DND-41 (cell line): ENCODE measurements at places on chromosomes 3 and 15.
A peak's percentile ranks its signal among the peaks of the same experiment; 100 is the strongest.

DNA sequence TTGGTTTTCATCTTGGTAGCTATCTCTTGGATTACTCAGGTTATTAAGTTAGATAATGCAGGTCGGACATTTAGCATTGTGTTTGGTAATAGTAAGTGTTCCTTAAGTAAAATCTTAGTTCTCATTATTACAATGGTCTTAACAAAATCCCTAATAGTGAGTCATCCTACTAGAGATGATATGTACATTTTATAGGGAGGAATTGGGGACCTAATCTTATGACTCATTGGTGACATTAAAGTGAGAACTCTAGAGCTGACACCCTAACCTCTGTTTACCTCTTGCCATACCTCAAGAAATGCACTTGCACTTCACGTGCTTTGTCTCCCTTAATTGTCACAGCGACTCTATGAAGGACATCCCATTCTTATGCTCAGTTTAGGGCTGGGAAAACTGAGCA is 174.9 kb downstream of the CADPS start:
- H3K4me3 ChIP-seq = no peak overlapping the region
- H3K27ac ChIP-seq = no peak overlapping the region
- no peaks in the 10 kb centered on the region for H3K36me3 ChIP-seq
- H3K27me3 ChIP-seq = no peaks in the 10 kb centered on the region
- H3K4me1 ChIP-seq = no peaks in the 10 kb centered on the region
- no peak for DNase-seq

- H3K4me3 ChIP-seq = no peak overlapping the region
- no peaks in the 10 kb centered on the region for H3K27me3 ChIP-seq
- no peaks in the 10 kb centered on the region for H3K36me3 ChIP-seq
- no peak overlapping the region for H3K27ac ChIP-seq
- no peaks in the 10 kb centered on the region for H3K4me1 ChIP-seq
- DNase-seq = no peak
Measured at GRCh38 chr3:161171113-161171512, 50.0 kb upstream of the NMD3 start.

DNA sequence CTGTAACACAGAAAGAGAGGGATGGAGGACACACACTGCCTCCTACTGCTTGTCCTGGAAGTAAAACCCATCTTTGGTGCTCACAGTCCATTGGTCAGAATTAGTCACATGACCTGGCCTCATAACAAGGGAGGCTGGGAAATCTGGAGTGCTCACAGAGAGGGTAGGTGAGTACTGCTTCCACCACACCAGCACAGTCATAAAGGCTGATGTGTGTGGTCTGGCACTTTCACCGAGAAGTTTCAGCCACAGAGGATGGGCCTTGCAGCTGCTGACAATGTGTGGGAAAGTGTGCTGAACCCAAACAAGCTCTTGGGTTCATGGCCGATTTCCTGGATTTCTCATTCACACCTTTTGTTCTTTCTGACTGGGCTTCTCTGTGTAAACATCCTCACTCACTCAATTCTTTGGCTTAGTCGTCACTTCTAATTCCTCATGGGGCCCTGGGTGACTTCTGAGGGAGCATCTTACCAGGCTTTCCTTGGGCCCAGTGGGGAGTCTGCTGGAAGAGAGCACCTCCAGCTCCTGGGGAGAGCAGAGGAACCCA is 100.7 kb downstream of the ASB7 start:
- no peaks in the 10 kb centered on the region for H3K4me1 ChIP-seq
- DNase-seq = no peak

DNA sequence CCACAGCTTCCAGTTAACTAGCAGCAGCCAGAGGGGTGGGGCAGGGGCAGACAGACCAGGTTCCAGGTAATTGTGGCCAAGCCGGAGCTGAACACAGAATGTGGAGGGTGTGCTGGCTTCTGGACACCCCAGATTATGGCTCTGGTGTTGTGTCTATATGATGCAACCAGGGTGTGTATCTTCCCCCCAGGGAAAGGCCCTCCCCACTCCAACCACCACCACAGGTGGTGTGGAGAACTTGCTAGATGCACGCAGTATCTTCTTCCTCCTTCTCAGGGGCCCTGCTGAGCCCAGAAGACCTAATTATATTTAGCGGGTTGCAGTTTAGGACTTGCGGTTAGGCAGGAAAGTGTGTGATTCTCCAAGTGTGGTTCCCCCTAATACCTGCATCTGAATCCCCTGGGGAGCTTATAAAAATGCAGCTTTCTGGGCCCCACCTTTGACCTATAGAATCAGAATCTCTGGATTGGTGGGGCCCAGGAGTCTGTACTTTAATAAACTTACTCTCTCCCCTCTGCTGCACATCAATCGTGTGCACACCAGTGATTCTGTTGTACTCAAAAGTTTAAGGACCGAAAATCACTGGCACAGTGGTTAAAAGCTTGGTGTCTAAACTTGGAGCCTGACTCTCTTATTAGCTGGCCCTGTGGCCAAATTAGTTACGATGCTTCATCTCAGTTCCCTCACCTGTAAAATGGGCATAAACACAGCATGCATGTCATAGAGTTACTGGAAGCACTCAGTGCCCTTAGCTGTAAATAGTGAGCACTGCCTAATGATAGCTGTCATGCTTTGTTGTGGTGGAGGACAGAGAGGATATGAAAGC is 379.1 kb upstream of the PROK2 start:
- H3K27ac ChIP-seq = no peak overlapping the region
- peak; percentile 49 for DNase-seq
- no peak overlapping the region for H3K4me3 ChIP-seq
- H3K4me1 ChIP-seq = no peaks in the 10 kb centered on the region

DNA sequence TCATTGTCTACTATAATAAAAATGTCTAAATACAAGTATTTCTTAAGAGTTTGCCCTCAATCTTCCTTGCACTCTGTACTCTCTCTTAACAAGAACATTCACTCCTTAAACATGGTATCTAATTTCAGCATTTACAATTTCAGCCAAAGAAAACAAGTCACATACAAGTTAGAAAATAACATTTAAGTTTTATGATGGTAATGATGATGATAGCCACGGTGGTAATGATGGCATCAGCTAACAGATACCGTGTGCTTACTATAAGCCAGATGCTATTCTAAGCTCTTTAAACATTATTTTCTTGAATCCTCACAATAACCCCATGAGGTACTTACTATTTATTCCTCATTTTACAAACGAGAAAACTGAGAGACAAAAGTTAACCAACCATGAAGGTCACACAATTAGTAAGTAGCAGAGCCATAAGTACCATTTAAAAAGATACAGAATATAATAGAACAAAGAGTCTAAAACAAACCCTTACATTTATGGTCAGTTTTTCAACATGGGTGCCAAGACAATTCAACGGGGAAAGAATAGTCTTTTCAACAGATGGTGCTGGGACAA is 7.4 kb downstream of the SPICE1 start:
- no peak overlapping the region for H3K27ac ChIP-seq
- H3K27me3 ChIP-seq = no peaks in the 10 kb centered on the region
- no peaks in the 10 kb centered on the region for H3K4me1 ChIP-seq
- H3K36me3 ChIP-seq = peaks cover 18% of the 10 kb centered on the region; the same call in 1 of the 2 replicates

DNA sequence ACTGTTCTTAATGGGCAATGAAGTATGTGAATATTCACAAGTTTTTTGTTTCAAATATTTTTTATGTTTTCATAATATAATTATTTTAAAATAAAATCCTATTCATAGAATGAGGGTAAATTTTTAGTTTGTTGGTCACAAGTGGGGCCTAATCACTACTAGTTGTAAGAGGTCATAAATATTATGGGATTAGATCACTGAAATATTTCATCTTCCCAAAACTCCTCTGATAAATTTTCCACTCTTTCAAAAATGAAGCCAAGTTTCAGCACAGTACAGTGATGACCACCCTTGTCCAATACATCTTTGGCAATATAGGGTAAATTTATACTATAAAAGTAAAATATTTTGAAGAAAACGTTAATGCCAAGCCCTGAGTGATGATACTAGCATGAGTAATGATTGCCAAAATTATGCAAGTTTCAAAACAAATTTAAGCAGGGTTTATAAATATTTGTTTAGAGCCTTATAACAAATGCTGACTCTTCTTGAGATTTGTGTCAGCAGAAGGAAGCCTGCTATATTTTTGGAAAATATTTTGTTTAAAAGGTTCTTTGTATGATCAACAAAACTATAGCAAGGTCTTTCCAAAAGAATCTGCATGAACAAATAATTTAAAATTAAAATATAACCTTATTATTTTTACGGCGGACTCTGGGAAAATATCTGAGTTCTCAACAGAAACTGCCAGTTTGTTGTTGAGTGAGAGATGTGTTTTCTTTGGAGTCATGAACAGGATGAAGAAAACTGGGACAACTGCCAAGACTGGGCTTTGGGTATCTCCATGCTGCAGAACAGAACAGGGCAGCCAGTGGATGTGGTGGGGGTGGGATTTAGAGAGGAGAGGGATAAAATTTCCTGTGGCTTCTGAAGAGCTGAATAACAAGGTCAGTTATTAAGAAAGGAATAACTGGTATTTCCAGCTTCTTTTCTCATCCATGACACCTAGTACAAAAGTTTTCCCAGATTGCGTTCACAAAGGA is 17.9 kb upstream of the TM4SF1 start:
- no peaks in the 10 kb centered on the region for H3K4me1 ChIP-seq
- DNase-seq = no peak
- H3K36me3 ChIP-seq = no peaks in the 10 kb centered on the region
- no peak overlapping the region for H3K4me3 ChIP-seq
- no peaks in the 10 kb centered on the region for H3K27me3 ChIP-seq
- H3K27ac ChIP-seq = no peak overlapping the region

DNA sequence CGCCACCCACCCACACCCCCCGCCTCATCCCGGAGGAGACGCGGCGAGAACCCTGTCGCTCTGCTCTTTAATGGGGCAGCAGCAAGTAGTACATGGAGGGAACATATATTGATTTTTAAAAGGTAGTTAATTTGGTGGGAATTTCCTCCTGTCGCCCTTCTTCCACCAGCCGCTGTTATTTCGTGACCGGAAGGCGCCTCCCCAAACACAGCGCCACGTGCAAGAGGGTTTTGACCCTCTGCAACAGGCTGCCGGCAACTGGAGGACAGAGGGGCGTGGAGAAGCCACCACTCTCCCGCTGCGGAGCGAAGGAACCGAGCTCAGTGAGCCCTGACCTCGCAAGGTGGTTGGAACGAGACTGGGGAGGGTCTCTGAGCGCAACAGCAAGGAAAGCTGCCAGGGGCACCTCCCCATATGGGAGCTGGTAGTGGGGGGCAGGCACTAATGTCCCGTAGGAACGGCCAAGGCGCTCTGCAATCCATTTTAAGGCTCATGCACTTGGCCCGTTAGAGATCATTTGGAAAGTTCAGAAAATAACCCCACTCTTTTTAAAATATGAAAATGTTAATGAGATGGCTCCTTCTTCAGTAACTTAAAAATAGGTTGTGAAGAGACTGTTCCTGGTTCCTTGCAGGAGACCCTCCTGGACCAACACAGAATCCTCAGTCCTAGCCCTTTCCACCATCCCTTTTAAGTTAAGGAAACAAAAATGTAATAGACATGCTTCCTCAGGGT is 4.3 kb downstream of the ONECUT1 start:
- no peak for DNase-seq
- no peak overlapping the region for H3K4me3 ChIP-seq
- no peak overlapping the region for H3K27ac ChIP-seq
- no peaks in the 10 kb centered on the region for H3K27me3 ChIP-seq
- no peaks in the 10 kb centered on the region for H3K36me3 ChIP-seq

- H3K4me1 ChIP-seq = no peaks in the 10 kb centered on the region
- H3K27ac ChIP-seq = no peak overlapping the region
- no peaks in the 10 kb centered on the region for H3K27me3 ChIP-seq
- no peak overlapping the region for H3K4me3 ChIP-seq
Measured at GRCh38 chr3:191563722-191564121, 102.8 kb downstream of the PYDC2 start.

DNA sequence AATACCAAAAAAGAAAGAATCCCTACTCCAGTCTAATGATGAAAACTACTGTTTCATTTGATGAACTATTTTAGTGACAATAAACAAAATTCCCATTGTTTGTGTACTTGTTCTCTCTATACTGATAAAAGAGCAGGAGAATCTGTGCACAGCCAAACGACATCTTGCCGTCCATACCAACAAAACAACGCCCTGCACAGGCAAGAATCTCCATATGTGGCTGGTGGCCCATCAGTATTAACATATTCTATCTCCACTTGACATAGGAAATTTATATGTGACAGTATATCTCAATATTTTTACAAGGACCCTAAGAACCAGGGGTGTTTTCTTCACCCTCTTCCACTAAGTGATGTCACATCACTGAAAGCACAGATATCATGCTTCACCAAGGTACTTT is 279.5 kb downstream of the ULK4 start:
- H3K36me3 ChIP-seq = no peaks in the 10 kb centered on the region
- no peak overlapping the region for H3K4me3 ChIP-seq
- DNase-seq = no peak
- no peak overlapping the region for H3K27ac ChIP-seq
- H3K27me3 ChIP-seq = no peaks in the 10 kb centered on the region

DNA sequence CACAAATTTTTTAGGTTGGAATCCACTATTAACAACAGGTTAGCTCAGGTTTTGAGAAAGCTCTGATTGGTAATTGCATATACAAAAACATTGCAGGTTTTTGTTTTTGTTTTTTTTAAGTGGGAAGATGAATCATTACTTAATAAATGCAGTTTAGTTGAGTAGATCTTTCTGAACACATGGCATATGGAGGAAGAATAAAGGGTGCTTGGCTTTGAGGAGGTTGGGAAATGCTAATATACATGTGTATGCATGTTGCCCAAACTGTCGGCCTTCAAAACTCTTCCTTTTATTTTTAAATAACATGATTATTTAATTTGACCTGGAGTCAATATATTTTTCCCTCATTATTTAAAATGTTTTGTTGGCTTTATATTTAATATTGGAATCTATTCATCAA is 32.8 kb downstream of the ZBTB38 start:
- H3K4me1 ChIP-seq = no peaks in the 10 kb centered on the region
- H3K36me3 ChIP-seq = no peaks in the 10 kb centered on the region
- no peak overlapping the region for H3K27ac ChIP-seq
- no peak overlapping the region for H3K4me3 ChIP-seq
- H3K27me3 ChIP-seq = no peaks in the 10 kb centered on the region

DNA sequence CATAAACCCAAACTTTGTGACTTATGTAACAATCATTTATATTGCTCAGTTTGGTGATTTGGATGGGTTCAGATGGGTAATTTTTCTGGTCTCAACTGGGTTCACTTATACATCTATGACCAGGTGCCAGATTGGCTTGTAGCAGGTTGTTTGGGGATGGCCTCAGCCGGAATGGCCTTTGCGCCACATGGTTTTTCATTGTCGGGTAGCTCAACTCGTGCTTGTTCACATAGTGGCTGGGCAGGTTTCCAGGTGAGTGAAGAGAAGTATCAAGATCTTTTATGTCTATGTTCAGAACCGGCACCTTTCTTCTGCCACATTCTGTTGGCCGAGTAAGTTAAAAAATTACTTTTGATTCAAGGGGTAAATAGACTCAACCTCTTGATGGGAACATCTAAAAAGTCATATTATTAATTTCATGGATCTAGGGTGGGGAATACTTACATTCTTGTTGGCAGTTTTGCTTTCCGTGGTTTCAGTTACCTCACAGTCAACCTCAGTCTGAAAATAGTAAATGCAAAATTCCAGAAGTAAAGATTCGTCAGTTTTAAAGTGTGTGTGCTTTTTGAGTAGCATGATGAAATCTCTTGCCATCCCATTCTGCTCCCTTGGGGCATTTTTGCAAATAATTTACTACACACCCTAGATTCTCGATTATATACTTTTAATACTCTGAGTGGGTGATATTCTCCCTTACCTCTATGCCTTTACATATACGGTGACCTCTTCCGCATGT is 745.7 kb upstream of the CCDC54 start:
- H3K27ac ChIP-seq = no peak overlapping the region
- peaks cover 38% of the 10 kb centered on the region for H3K4me1 ChIP-seq
- DNase-seq = no peak
- no peaks in the 10 kb centered on the region for H3K36me3 ChIP-seq
- no peaks in the 10 kb centered on the region for H3K27me3 ChIP-seq
- H3K4me3 ChIP-seq = no peak overlapping the region
